ENCODE measurements at places on chromosomes 13 and 19. TPM values are rescaled to one million over a fixed set of nuclear protein-coding genes. Genes with fewer than 3 reads are reported as not detected.

The KLK2 gene
- 38.3 TPM for total RNA-seq

DNA sequence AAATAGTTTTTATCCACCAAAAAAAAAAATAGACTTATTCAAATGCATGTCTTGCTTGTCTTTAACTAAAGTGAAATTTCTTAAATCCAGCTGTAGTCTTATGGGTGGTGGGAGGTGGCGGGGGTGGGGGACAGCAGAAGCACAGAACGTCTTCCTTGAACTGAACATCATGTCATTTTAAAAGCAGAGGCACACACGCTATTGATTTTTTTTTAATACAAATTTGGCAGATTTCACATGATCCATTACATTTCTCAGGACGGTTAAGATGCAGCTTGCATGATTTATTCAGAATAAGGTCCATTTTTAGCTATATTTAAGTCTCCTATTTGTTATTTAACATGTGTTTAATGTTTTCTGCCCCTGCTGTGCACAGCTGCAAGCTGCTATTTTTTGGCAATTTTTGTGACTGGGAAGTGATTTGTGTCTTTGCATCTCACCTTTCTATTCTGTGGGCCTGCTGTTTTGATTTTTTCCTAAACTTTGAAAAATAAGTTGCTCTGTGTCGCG, 274.0 kb downstream of the TSHZ3 start:
- no peak for DNase-seq

DNA sequence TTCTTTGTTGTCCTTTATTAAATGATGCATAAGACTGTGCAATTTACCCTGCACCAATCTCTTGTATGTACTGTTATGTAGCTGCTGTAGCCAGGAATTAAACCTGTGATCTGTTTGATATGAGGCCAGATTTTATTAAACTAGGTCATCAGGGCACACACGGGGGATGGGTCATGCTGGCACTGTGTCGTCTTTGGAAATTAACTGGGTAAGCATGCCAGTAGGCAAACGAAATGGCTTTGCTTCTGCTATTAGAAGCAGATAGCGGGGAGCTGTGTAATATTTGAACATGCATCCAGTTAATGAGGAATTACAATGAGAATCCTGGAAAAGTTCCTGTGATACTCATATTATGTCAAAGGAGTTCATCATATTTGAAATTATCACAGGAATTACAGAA, 23.5 kb downstream of the MTUS2 start:
- no peak for DNase-seq

DNA sequence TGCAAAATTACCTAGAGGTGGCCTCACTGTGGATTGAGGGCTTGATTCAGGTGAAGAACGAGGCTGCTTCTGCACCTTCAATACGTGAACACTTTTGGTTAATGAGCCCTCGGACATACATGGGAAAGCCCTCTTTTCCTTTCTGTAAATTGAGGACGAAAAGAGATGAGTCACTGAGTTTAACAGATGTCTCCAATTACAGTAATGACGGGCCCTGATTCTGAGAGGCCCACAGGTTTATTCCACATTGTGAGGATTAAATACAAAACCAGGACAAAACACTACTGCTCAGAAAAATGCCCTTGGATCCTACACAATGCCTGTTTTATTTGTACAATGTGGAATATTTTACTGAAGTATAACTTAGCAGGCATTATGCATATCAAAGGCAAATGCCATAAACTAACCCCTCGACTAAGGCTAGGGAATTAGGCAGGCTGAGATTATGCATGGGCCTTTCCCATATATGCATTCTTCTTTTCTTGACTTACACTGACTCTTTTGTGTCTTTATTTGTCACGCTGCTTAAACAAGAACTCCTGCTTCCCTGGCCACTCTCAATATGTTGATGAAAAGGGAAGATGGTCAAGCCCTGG, 819.9 kb downstream of the OLFM4 start:
- DNase-seq, result no peak

- DNase-seq, result peak; percentile 87
Measured at GRCh38 chr19:48991873-48992580, 1.1 kb downstream of the GYS1 start.

DNA sequence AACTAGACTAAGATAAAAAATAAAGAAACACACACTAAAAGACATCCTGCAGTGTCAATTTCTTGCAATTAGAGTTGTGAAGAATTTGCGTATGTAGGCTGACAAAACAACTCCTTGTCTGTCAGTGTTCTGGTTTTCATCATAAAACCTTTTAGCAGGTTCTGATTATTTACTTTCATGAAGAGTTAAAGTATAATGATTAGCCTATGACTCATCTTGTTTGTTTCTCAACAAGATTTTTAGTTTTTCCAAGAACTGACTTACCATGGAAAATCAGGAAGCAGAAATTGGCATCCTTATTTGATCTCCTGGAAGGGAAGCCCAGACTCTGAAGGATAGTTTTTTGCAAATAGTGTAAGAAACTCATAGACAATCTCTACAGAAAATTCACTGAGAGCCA, 848.7 kb upstream of the PCDH9 start:
- DNase-seq, result no peak

DNA sequence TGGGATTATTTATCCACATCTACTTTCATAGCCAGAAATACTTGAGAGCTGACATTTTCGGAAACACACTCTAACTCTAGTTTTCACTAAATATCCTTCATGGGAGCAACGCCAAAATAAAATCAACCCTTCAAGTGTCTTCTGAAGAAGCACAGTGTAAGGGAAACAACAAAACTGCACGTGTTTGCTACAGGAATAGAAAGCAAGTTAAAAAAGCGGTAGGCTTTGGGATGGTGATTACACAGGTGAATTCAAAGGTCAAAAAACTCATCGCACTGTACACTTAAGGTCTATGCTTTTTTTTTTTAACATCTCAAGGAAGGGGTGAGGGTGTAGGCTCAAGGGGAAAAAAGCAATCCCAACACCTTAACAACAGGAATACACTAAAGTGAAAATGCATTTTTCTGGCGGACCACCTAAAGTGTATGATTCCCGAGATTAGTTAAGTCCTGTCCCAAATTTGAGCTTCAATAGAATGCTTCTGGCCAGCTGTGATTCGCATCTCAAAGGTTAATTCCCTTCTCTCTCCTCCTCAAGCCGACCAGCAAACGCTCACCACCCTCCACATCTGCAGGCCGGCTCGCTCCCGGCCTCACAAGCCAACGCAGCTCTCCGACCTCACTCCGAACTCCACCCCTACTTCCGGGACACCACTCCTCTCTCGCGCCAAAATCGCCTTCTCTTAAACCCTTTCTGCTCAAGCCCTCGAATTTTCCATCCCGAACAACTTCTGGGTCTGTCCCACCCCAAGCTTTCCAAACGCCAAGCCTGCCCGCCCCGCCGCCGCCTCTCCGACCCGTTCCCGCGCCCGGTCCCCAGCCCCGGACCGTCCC, 1.1 kb downstream of the ARGLU1 start:
- peak; percentile 73 for DNase-seq

The RAB3D gene
- total RNA-seq, result 6.7 TPM

- no peak for DNase-seq
Measured at GRCh38 chr13:112887151-112887550, 81.9 kb upstream of the MCF2L start.

The ENOX1 gene
- 11.0 TPM for total RNA-seq

The APOC4 gene
- total RNA-seq, result not detected

The FGF21 gene
- total RNA-seq, result not detected

The LSM14A gene
- 192 TPM for total RNA-seq

The DEDD2 gene
- 54.4 TPM for total RNA-seq

DNA sequence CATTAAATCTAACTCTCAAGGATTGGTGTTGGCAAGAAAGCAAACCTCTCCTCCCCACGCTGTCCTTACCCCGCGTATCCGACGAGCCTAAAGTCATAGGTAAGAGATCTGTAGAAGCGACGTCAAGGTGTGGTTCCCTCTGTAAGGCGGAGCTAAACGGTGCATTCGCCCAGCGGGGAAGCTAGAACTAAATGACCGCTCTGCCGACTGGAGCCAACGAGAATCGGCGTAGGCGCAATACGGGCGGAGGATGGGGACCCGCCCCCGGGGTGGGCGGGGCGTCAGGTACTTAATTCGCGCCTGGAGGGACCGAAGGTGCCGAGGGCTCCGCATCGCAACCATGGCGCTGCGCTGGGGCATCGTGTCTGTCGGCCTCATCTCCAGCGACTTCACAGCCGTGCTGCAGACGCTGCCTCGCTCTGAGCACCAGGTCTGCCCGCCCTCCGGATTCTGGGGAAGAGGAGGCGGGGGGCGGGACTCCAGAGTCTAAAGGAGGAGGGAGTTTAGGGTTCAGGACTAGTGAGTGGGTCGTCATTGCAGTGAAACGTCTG, at the start of gene DHDH:
Gene DHDH, plus strand, starts transcription at position 318 of the 551 bp plus-strand sequence. Its CDS starts 23 bp downstream, at position 341.
- DNase-seq, result peak; percentile 86

- no peak for DNase-seq
Measured at GRCh38 chr19:49801401-49801888, 11.6 kb downstream of the FUZ start.

The CEACAM5 gene
- 0.24 TPM for total RNA-seq

The RNASEH2A gene
- total RNA-seq, result 15.7 TPM

DNA sequence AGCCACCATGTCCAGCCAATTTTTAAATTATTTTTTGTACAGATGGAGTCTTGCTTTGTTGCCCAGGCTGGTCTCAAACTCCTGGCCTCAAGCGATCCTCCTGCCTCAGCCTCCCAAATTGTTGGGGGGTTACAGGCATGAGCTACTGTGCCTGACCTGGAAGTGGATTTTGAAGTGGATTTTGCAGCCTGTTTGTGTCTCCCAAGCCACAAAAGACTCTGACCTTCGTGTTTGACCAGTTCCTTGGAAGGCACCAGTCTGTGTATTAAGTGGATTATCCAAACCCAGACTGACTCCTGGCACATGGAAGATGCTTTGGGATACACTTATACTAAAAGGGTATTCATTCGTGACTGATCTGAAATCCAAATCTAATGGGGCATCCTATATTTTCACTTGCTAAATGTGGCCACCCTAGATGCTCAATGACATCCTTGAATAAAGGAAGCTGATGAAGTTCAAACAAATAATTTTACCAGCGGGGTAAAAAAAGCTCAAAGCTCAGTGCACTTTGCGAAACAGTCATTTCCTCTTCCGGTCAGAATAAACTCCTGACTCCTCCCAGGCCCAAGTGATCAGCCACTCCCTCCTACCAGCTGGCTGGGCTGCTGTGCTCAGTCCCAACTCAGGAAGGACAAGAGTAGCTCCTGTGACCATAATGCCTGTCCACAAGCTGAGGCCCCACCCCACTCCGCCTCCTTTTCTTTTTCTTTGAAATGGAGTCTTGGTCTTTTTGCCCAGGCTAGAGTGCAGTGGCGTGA, 32.6 kb upstream of the GATAD2A start:
- peak; percentile 34 for DNase-seq

The FFAR2 gene
- not detected for total RNA-seq

- no peak for DNase-seq
Measured at GRCh38 chr19:3054972-3055740, 7.1 kb downstream of the TLE5 start.

The RNF113B gene
- 41.5 TPM for total RNA-seq

The NOSIP gene
- 145 TPM for total RNA-seq

GRCh38 chr13:73703606-73704005, 430.6 kb downstream of the KLF12 start:
- DNase-seq, result no peak

DNA sequence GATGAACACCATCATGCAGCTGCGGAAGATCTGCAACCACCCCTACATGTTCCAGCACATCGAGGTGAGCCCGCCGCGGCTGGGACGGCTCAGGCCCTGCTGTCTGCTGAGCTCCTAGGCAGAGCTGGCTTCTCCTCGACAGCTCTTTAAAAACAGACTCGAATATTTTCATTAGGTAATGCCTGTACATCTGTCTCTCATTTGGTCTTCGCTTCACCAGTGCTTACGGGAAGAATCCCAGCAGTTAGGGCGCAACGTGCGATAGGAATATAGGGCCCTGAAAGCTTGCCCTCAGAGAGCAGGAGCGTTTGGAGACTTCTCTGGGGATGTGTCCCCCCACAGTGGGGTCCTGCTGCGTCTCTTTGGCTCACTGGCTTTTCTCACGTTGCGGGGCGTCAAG, 63.8 kb upstream of the LDLR start:
- DNase-seq, result no peak

GRCh38 chr19:718991-719512, 10.3 kb downstream of the PALM start:
- DNase-seq, result peak; percentile 82

All from testis (tissue), 5 donors.